Activated T-cell treated with anti-CD3 and anti-CD28 coated beads, Interleukin-2, amount 50 U/mL, for 24 hours (primary cell): ENCODE measurements at places on chromosomes 5 and 9.

- H3K4me3 ChIP-seq = peak overlapping the region; percentile 53
- peaks cover 34% of the 10 kb centered on the region for H3K4me1 ChIP-seq
- peak overlapping the region; percentile 74 for H3K27ac ChIP-seq
- H3K27me3 ChIP-seq = no peaks in the 10 kb centered on the region
- peak; percentile 67 for DNase-seq
These were observed 107.6 kb upstream of the SPRY4 start for GRCh38 chr5:142432369-142432863.

DNA sequence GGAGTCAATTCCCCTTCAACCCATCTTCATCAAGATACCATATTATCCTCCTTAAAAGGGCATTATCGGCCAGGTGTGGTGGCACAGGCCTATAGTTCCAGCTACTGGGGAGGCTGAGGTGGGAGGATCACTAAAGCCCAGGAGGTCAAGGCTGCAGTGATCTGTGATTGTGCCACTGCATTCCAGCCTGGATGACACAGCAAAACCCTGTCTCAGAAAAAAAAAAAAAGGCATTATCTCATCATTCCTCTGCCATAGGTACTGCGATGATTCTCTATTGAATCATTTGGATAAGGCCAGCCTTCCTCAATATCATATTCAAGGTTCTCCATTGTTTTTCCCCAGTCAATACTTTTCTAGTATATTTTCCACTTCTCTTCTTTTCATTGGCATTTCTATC, 39.2 kb upstream of the RAB3C start:
- peaks cover 5% of the 10 kb centered on the region for H3K27me3 ChIP-seq
- no peak for DNase-seq
- H3K27ac ChIP-seq = no peak overlapping the region
- H3K4me1 ChIP-seq = no peaks in the 10 kb centered on the region

- H3K27me3 ChIP-seq = no peaks in the 10 kb centered on the region
- no peak for DNase-seq
- H3K4me3 ChIP-seq = peak overlapping the region; percentile 97
- H3K36me3 ChIP-seq = peaks cover 46% of the 10 kb centered on the region
- peak overlapping the region; percentile 97 for H3K27ac ChIP-seq
- H3K4me1 ChIP-seq = peaks cover 55% of the 10 kb centered on the region
These were observed 1.2 kb downstream of the FNBP1 start for GRCh38 chr9:130041648-130042405.

DNA sequence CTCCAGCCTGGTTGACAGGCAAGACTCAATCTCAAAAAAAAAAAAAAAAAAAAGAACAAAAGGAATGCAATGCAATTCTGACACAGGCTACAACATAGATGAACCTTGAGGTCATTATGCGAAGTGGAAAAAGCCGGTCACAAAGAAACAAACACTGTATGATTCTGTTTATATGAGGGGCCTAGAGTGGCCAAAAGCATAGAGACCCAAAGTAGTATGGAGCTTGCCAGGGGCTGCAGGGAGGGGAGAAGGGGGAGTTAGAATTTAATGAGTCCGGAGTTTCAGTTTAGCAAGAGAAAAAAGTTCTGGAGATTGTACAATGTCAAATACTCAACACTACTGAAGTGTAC, 33.2 kb upstream of the ASS1 start:
- peaks cover 3% of the 10 kb centered on the region for H3K27me3 ChIP-seq
- DNase-seq = no peak
- no peaks in the 10 kb centered on the region for H3K4me1 ChIP-seq
- no peaks in the 10 kb centered on the region for H3K36me3 ChIP-seq
- no peak overlapping the region for H3K27ac ChIP-seq

GRCh38 chr5:98016771-98017170, 756.7 kb upstream of the RGMB start:
- H3K4me1 ChIP-seq = no peaks in the 10 kb centered on the region
- H3K4me3 ChIP-seq = no peak overlapping the region
- no peaks in the 10 kb centered on the region for H3K36me3 ChIP-seq
- H3K27me3 ChIP-seq = no peaks in the 10 kb centered on the region
- no peak overlapping the region for H3K27ac ChIP-seq
- no peak for DNase-seq

DNA sequence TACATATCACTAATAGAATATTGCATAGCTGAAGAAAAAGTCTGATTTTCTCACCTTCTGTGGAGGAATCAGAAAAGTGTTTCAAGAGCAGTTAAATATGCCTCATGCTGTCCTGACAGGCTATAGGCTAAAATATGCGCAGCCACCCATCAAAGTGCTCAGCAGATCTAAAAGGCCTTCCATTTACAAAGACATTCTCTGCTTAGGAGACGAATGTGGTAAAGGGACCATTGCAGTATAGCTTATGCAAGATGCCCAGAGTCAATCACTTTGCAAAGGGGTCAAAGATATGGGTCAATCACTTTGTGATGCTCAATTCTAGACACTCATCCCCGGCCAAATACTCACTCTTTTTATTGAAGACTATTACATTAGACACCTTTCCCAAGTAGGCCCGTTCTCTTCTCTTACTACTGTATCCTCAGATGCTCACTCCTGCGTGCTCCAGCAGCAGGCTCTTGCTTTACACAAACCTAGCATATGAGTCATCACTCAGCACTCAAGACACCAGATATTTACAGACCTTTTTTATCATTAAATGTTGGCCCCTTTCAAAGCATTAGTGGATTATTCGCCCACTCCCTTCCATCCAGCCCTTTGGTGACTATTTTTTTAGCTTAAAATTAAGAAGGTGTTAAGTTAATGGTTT, 568.2 kb upstream of the CDH18 start:
- DNase-seq = no peak
- H3K27me3 ChIP-seq = no peaks in the 10 kb centered on the region
- H3K36me3 ChIP-seq = no peaks in the 10 kb centered on the region
- no peaks in the 10 kb centered on the region for H3K4me1 ChIP-seq

DNA sequence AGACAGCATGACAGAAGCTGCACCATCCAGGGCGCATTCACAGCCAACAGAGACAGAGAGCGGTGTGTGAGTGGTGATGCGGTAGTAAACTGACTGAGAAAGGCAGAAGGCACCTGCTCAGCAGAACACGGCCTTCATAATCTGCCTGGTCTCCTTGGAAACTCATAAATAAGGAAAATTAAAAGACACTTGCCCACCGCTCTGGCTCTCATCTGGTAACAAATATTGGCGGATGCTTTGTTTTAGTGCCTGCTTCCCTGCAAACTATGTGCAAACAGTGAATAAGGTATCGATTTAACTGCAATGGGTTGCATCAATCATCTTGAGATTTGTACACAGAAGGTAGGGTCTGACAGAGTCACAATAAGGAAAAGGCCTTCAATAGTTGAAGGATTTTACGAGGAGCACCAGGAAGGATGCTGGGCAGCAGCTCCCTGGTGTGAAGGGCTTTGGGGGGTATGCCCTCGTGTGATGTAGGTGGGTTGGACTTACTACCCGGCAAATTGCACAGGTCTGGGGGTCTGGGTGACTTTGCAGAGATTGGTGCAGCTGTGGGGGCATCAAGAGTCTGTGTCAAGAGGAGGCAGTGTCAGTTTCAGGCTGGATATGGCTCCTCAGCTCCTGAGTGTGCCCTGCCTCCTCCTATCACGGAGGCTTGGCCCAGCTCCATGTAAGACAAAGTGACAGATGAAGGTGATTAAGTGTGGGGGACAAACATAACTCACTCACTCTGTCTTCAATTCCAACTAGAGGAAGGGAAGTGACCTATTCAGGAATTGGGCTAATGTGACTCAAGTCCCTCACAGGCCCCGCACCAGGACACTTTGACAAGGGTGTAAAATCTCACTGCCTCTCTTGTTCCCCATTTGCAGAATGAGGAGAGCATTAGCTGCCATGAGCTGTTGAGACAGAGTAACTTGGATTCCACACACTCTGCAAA, 166.7 kb downstream of the ICE1 start:
- no peak overlapping the region for H3K27ac ChIP-seq
- no peaks in the 10 kb centered on the region for H3K36me3 ChIP-seq
- no peak overlapping the region for H3K4me3 ChIP-seq
- H3K27me3 ChIP-seq = peaks cover 13% of the 10 kb centered on the region
- DNase-seq = no peak
- H3K4me1 ChIP-seq = no peaks in the 10 kb centered on the region

GRCh38 chr5:80036615-80037014, 1.5 kb downstream of the THBS4 start:
- H3K27ac ChIP-seq = no peak overlapping the region
- H3K4me1 ChIP-seq = peaks cover 33% of the 10 kb centered on the region
- H3K36me3 ChIP-seq = no peaks in the 10 kb centered on the region
- H3K27me3 ChIP-seq = peaks cover 68% of the 10 kb centered on the region
- no peak for DNase-seq
- H3K4me3 ChIP-seq = no peak overlapping the region

GRCh38 chr9:121509180-121509579, 9.5 kb upstream of the GGTA1 start:
- peaks cover 33% of the 10 kb centered on the region for H3K27me3 ChIP-seq
- no peaks in the 10 kb centered on the region for H3K36me3 ChIP-seq
- DNase-seq = no peak
- H3K27ac ChIP-seq = no peak overlapping the region

DNA sequence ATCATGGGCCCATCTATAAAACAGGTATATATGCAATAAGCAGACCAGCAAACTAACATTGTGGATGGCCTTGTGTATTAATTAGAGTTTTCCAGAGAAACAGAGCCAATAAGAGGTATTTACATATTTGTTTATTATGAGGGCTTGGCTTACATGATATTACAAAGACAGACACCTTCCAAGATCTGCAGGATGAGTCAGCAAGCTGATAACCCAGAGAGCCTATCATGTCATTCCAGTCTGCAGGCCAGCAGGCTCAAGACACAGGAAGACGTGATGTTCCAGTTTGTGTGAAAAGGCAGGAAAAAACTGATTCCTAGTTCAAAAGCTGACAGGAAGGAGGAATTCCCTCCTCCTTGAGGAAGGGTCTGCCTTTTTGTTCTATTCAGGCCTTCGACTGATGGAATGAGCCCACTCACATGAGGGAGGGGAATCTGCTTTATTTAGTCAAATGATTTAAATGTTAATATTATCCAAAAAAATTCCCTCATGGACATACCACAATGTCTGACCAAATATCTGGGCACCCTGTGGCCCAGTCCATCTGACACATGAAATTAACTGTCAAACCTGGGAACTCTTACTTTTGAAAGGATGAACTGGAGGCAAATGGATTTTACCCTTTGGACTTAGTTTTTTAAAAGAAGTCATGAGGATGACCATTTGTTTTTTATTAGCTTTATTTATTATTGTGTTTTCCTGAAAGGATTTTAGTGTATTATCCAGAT, 161.2 kb upstream of the CHD1 start:
- no peak overlapping the region for H3K4me3 ChIP-seq
- H3K4me1 ChIP-seq = peaks cover 6% of the 10 kb centered on the region
- H3K36me3 ChIP-seq = no peaks in the 10 kb centered on the region

GRCh38 chr5:137695651-137696428, 40.0 kb downstream of the KLHL3 start:
- DNase-seq = peak; percentile 43
- peaks cover 51% of the 10 kb centered on the region for H3K4me1 ChIP-seq
- H3K36me3 ChIP-seq = peaks cover 20% of the 10 kb centered on the region
- peak overlapping the region; percentile 94 for H3K27ac ChIP-seq

- no peak overlapping the region for H3K27ac ChIP-seq
- no peaks in the 10 kb centered on the region for H3K36me3 ChIP-seq
- peaks cover 5% of the 10 kb centered on the region for H3K4me1 ChIP-seq
- no peak for DNase-seq
- H3K27me3 ChIP-seq = peaks cover 61% of the 10 kb centered on the region
These were observed 831 bp downstream of the IGFBPL1 start for GRCh38 chr9:38423273-38423972.

DNA sequence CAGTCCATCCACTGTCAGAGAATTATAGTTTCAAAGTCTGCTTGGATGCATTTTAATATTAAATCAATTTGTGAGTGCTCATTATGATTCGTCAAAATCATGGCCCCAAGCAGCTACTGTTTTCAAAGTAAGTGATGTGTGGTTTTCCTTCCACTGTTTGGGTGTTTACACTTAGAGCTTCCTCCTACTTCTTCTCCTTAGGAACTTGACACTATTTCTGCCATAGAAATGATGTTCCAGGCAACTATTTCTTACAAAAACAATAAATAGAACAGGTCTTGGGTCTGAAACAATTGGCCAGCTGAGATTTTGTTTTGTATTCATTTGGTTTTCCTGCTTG, 132.8 kb upstream of the RAI14 start:
- peaks cover 12% of the 10 kb centered on the region for H3K4me1 ChIP-seq
- H3K27me3 ChIP-seq = peaks cover 7% of the 10 kb centered on the region
- H3K27ac ChIP-seq = no peak overlapping the region
- H3K4me3 ChIP-seq = no peak overlapping the region

GRCh38 chr5:1507457-1507856, 16.3 kb downstream of the LPCAT1 start:
- peaks cover 43% of the 10 kb centered on the region for H3K4me1 ChIP-seq
- no peaks in the 10 kb centered on the region for H3K27me3 ChIP-seq
- H3K36me3 ChIP-seq = peaks cover 52% of the 10 kb centered on the region
- no peak for DNase-seq
- no peak overlapping the region for H3K27ac ChIP-seq

DNA sequence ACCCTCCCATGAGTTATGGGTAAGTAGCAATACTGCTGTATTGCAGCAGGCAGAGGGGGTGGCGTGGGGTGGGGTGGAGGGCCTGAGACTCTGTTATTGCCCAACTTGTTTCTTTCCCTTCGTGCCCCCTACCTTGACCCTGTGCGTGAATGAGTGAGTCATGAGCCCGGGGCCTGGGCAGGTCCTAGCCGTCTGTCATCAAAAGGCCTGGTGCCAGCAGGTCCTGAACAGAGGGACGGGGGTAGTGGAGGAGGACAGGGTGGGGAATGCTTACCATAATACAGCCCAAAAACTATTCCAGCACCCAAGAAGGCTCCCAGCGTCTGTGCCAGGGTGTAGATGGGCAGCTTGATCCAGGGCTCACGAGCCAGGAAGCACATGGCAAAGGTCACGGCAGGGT, 4.3 kb downstream of the AQP3 start:
- H3K36me3 ChIP-seq = peaks cover 27% of the 10 kb centered on the region
- DNase-seq = peak; percentile 18
- H3K27ac ChIP-seq = no peak overlapping the region
- H3K27me3 ChIP-seq = no peaks in the 10 kb centered on the region
- H3K4me3 ChIP-seq = no peak overlapping the region
- H3K4me1 ChIP-seq = peaks cover 47% of the 10 kb centered on the region

DNA sequence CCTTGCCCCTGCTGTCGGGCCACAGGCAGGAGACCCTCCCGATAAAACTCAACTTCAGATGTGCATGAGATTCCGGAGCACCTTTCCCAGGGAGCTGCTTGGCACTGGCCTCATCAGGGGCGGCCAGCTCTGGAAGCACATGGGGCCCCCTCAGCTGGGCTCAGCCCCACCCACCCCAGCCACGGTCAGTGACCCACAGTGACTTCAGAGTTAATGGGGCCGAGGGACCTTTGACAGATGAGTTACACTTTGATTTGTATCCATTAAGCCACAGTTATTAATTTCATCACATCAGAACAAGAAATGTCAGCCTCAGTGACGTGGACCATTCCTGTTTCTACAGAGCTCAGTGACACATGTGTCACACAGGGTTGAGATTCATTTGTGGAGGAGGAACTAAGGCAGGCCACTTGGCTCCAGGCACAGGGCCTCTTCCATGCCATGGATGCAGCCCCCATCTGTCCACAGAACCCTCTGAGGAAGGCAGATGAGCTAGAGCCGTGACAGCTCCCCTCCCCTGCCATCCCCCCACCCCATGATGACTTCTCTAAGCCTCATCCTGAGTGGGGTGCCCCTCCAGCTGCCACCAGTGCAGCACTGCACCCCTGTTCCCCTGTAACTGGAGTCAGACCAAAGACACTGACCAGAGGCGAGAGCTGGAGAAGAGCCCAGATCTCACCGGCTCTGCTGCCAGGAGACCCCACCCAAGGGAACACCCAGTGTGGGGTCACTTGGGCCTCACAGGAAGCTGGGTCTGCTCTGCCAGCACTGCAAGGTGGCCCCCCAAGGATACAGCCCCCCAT, 69.4 kb upstream of the ADAMTS2 start:
- DNase-seq = no peak
- H3K36me3 ChIP-seq = no peaks in the 10 kb centered on the region
- no peak overlapping the region for H3K4me3 ChIP-seq
- peaks cover 10% of the 10 kb centered on the region for H3K27me3 ChIP-seq
- no peak overlapping the region for H3K27ac ChIP-seq
